Astrocyte of the hippocampus (primary cell): ENCODE measurements at places on chromosomes 5 and 9.

GRCh38 chr5:132387640-132388117, 18.2 kb downstream of the SLC22A5 start:
- DNase-seq = peak; percentile 98

GRCh38 chr9:137294091-137294680, 7.9 kb downstream of the NRARP start:
- no peak for DNase-seq

GRCh38 chr5:143714629-143715028, 97.3 kb upstream of the HMHB1 start:
- DNase-seq = no peak

DNA sequence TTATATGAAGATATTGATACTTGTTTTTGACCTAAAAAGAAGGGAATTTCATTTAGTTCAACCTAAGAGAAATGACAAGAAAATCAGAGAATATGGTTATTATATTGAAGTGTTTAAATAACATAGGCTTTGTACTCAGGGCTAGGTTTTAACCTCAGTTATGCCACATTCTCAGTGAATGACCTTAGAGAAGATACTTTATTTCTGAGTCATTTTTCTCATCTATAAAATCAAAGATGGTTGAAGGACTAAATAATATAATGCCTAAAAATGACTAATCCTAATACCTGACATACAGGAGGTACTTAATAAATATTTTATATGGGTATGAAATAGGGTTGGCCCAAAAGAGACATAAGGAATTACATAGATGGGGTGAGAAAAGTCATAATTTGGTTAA, 32.3 kb downstream of the DIMT1 start:
- no peak for DNase-seq

DNA sequence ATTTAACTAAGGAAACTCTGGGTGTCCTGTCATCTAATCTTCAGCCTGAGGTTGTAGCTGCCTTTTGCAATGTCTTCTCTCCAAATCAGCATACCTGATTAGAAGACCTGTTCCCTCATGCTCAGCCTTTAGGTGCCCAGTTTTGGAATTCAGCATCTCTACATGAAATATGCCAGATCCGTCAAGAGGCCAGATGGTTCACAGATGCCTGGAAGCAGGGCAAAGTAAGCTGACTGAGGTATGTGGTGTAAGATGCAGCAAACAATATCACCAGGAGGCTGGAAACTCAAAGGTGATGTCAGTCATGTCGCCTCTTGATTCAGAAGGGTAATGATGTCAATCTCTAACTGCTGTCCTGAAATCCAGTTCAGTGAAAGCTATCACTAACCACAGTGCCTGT, 324.4 kb downstream of the PRELID2 start:
- no peak for DNase-seq

DNA sequence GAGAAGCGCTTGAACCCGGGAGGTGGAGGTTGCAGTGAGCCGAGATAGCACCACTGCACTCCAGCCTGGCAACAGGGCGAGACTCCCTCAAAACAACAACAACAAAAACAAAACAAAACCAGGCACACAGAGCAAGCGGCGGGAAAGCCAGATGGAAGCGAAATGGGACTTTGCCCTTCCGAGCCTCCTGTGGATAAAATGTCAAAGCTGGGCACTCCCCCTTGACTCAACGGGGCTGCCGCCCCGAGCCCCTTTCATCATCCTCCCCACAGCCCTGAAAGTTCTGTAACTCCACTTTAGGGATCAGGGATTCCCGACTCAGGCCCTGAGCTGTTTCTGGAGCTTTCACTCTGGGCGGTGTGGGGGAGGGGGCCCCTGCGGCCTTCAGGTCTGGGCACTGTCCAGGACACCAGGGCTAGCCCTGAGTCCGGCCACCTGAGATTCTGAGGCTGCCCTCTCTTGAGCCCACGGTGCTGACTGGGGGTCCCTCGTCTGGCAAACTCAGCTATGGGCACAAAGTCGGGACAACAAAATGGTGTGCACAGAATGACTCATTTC, 30.6 kb upstream of the OBP2B start:
- no peak for DNase-seq

- DNase-seq = no peak
These were observed 69.4 kb downstream of the NUP214 start for GRCh38 chr9:131194762-131195161.

DNA sequence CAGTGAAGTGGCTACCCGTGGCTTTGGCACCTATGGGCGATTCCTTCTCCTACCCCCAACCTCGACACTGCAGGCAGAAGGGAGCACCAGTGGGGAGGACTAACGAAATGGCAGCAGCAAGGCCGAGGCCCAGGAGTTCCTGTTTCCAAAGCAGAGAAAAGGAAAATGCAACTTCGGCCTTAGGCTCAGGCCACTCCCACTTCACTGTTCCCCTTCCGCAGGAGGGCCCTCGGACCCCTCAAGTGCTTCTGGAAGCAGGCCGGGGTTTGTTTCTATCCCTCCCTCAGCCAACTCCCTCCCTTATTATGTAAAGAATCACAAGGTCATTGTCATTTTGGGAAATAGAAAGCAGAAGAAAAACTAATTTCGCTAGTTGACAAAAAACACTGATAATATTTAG, 36.4 kb upstream of the NKX2-5 start:
- DNase-seq = no peak

- no peak for DNase-seq
These were observed 68.2 kb upstream of the TBCA start for GRCh38 chr5:77844373-77844622.

DNA sequence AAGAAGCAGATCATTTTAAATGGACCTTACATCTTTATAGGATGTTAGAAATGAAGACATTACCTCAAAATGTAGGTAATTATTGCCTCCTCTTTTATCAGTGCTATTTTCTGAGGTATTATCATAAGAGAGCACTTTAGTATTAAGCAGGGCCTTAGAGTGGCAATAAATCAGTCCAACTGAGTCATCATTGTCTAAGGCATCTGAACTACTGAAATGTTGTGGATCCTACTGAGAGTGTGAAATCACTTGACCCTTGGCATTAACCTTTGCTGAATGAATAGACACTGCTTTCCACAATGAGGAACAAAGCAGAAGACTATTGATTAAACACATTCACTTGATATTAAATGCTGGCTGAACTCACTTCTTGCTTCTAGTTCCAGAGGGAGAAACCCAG, 224.6 kb upstream of the ARRDC3 start:
- no peak for DNase-seq

GRCh38 chr9:69831611-69832010, 11.0 kb downstream of the CFAP95 start:
- DNase-seq = no peak

DNA sequence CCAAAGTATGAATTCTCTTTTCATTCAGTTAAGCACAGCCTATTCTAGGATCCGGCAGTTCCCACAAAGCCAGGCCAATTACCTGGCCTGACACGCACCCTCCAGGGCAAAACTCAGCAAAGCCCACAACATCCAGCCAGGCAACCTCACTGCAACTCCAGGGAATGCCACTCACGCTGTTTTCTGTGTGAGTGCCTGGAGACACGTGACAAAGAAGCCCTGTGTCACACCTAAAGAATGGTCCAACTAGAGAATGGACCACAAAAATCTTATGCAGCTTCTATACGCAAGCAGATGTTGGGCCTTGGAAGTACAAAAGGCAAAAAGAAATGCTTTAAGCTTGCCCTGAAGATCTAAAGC, 20.2 kb downstream of the RETREG1 start:
- peak; percentile 91 for DNase-seq

DNA sequence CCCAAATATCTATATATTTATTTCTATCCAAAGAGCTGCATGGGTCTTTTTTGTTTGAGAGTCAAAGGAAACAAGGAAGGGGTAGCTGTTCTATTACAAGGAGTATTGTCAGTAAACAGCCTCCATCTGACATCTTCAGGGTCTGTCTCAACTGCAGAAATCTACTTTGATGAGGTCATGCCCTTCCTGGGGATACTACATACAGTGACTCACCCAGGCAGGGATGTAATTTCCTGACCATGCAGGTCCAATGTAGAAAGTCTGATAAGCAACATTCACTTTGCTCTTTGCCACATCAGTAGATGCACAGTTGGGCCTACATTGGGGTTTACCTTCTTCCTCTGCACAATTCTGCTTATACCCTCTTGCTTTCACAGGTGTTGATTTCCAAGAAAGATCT, 165.5 kb downstream of the TLR4 start:
- no peak for DNase-seq

GRCh38 chr5:568061-568781, 43.9 kb upstream of the CEP72 start:
- DNase-seq = no peak

DNA sequence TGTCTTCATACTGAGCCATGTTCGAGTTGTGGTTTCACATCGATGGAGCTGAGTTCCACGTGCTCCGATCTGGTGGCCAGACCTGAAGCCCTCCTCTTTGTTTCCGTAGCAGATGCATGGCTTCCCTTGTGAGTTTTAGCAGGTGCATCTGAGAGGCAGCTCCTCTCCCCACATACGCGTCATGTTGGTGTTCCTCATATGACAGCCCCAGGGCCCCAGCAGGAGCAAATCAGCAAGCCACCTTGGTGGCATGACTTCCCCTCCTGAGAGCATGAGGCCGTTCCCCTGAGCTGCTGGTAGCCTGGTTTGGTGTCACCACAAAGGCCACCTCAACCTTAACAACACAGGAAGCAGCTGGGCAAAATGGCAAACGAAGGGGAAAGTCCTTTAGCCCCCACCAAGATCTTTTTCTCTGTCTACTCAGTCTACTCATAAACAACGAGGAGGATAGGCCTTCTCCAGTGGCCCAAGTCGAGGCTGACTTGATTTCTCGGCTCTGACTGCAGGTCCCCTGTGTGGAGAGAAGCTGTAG, 5.9 kb downstream of the CYFIP2 start:
- DNase-seq = no peak

DNA sequence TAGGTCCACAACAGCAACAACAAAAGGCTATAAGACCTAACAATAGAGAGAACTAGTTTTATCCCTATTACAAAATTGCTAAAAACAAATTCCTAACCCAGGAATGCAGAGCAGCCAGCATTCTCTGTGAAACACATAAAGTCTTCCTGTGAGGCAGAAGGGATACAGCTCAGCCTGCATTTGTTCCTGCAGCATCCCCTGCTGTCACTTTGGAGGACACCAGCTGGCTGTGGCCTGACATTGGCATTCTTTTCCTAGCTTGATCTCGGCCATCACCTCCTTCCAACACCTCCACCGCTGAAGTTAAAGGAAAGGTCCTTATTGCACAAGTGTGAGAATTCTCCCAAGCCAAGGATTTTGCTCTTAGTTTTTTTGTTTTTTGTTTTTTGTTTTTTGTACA, 186.1 kb downstream of the SNCAIP start:
- DNase-seq = peak; percentile 40

DNA sequence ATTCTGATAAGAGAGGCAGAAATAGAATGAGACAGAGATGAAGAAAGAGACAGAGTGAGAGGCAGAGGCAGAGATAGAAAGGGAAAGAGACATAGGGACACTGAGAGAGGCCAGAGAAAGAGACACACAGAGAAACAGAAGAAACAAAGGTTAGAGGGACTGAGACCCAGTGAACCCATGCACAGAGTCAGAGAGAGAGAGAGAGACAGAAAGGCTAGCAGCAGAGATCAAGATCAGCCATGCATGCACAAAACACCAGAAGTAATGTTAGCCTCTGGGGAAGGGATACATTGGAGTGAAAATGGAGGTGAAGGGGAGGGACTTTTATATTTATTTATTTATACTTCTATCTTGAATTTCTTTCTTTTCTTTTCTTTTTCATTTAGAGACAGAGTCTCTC, 14.1 kb upstream of the SPARC start:
- no peak for DNase-seq

GRCh38 chr5:107532169-107532878, 138.4 kb downstream of the EFNA5 start:
- peak; percentile 24 for DNase-seq

DNA sequence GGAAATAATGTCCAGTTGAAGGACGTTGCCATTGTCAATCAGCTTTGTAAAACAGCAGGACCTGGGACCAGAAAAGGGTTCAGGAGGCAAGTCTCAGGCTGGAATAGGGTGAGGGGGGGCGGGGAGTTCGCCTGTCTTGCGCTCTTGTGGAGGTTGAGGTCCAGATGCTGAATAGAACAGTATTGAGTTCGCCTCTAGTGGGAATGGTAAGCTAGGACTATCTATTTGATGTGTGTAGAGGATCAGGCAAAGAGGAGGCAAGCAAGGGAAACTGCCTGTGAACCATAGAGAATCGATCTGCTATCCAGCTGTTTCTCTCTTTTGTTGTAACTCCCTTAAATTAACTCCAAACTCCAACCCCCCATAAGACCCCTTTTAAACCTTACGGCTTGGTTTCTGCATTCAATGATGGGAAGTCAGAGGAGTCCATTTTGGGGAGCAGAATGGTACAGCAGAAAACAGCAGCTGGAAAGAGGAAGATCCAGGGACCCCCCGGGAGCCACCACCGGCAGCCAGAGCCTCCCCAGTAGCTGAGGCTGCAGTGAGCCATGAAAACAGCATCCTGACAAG, 133.7 kb downstream of the SLC28A3 start:
- no peak for DNase-seq

- DNase-seq = no peak
These were observed 2.1 kb upstream of the OGN start for GRCh38 chr9:92406477-92406876.

- DNase-seq = no peak
These were observed 220.2 kb upstream of the DMRT1 start for GRCh38 chr9:621201-621855.

- no peak for DNase-seq
These were observed 38.5 kb upstream of the ITGA2 start for GRCh38 chr5:52950686-52951085.

- no peak for DNase-seq
These were observed 34.2 kb downstream of the IL31RA start for GRCh38 chr5:55885359-55885758.

DNA sequence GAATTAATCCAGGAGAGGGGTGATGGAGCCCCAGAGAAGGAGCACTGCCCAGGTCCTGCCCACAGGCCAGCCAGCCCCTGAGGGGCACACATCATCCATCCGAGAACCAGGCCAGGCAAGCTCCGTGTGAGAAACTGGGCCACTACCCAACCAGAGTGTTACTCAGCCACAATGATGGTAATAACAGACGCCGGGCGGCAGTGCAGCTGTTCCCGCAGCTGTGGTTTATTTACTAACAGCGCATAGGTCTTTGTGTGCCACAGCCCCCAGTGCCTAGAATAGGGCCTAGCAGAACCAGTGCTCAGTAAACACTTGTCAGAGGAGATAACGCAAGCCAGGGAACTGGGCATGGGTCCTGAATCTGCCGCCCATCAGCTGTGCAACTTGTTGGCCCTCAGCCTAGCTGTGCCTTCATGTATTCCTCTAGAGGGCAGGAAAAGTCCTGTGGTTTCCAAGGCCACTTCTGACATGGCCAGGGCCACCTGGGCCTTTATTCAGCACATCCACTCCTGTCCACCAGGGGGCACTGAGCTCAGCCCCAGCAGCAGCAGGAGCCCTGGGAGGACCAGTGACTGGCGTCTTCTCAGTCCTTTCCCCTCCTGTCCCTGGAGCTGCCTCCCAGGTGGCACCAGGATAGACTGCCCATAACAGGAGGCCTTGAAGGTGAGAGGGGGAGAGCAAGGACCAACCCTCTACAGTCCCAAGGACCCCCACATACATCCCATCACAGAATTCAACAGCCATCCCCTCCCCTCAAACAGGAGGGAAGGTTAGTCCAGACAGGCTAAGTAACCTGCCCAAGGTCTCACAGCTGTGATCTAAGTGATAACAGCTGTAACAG, 2.1 kb downstream of the MXD3 start:
- DNase-seq = peak; percentile 85

GRCh38 chr9:89815061-89815902, 210.5 kb downstream of the GADD45G start:
- no peak for DNase-seq
